ENCODE measurements at places on chromosomes 6 and 20.

DNA sequence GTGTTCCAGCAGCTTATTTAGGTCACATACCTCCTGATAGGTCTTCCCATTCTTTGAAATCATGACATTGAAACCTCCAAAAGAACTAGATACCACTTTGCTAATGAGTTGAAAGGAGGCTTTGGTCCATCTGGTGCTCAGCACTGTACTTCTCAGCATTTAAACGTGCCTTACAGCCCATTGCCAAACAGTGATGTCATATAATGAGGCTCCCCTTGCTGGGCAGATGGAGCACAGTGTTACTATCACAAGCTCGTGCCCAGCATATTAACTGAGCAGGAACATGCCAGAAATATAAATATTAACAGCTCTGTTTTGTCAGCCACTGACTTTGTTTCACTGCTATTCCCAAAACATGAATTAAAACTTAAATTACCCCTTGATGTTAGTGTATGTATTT is 25.5 kb upstream of the MAPK13 start:
- DNase-seq = no peak

GRCh38 chr20:50366270-50367103 is 143.7 kb upstream of the PTPN1 start:
- no peak for DNase-seq

DNA sequence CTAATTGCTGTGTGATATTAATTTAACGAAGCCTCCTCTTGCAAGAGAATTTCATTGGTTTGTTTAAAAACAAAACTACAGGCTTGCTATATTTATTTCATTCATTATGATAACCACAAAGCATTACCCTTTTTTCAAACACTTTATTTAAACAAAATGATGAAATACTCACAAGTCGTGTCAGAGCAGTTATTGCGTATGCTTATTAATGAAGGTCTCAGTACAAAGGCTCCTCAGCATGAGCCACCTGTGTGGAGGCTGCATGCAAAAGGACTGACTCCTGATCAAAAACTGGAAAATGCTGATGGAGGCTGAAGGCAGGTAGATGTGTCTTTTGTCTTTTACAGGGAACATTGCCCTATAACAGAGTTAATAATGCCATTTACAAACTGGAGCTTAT is 130.5 kb downstream of the CRYBG1 start:
- DNase-seq = no peak

DNA sequence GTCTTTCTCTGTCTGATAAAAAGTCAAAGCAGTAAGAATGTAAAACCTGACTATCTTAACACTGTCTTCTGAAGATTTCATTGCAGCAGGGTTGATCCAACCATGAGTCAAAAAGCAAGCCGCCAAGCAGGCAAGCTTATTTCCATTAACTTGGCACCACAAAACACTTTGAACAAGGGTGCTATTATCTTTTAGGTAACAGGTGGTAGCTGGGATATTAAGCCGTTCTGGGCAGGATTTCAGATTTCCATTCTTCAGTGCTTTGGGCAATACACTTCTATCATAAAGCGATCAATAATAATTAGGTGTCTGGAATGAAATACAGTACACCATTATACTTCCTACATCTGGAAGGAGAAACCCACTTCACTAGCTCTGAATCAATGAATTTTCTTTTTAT is 181.9 kb downstream of the TBC1D7 start:
- DNase-seq = no peak

DNA sequence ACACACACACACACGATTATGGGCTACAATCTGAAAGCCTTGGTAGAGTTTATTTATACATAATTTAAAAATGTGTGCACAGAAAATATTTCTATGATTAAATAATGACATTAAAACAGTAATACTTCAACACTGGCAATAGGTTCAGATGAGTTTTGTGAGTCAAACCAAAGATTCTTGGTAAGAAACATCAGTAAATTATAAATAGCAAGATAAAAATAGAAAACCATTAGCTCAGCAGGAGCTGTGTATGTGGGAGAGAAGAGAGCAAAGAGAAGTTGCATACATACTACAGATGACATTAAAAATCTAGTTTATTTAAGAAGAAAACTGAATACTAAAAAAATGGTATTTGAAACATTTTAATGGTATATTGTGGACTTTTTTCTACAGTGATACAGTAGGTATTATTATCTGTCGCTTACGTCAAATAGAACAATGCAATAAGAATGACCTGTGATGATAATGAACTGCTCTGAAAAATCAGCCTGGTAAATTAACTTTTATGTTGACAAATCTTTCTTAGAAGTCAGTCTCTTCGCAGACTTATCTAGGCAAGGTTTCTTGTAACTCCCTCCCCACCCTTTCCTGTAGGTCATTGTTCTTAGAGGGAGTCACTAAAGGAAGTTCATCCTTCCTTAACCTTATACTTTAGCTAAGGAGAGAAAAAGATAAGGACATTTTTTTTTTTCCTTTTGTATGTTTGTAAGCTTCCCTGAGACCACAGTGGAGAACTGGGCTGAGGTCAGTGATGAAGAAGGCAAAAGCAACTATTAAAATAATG is 149.3 kb downstream of the GJA1 start:
- DNase-seq = no peak

GRCh38 chr6:161010418-161010817 is 18.8 kb downstream of the MAP3K4 start:
- DNase-seq = no peak

DNA sequence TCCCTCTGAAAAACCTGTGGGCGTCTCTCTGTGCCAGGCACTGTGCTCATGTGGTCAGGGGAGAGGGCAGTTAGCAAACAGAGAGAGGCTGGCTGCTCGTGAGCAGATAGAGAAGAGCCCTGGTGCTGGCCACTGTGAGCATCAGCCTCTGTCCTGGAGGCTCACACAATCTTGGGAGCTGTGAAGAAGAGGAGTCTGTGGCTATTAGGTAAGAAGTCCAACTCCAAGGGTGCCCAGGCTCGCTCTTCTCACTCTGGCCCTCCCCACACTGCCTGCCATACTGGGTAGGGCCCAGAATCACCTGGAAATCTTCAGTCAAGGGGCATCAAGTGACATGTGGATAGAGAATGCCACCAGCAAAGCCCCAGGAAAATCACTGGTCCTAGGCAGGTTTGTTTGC is 14.1 kb downstream of the SCML4 start:
- no peak for DNase-seq

GRCh38 chr6:106160189-106160588 is 74.1 kb downstream of the PRDM1 start:
- DNase-seq = no peak

DNA sequence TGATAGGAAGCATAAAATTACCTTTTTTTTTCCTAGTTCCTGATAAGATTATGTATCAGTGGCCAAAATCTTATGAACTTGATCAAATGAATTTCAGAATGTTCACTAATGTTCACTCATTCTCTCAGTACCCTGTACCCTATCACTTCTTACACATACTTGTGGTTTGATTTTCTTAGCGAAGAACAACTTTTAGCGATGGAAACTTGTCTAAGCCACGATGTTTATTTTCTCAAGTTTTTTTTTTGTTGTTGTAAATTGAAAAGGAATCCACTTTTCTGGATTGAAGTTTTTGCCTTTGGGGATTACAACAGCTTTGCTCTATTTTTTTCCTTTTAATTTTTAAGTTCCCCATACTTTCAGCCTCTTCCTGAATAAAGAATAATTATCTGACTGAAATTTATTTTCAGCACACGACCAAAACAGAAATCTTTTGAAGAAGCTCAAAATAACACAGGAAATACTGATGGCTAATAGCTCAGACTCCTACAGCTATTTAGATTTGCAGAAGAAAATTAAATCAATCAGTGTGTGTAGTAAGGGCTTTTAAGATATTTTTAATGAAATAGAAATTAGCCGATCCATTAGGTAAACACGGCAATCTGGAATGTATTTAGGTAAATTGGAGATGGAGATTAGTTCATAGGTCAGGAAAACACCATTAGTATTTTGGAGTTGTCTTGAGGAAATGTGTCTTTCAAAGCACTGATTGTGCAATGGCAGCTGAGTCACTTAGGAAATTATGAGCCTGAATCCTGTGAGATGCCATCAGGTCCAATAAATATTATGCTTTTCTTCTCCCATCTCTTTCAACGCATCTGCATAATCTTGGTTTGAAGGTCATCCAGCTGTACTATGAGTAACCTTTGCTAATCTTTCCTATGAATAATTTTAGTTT is 217.5 kb downstream of the GJA1 start:
- no peak for DNase-seq

GRCh38 chr6:53340536-53340935 is 8.2 kb downstream of the ELOVL5 start:
- no peak for DNase-seq

GRCh38 chr6:126764671-126765070 is 353.8 kb upstream of the RSPO3 start:
- no peak for DNase-seq

DNA sequence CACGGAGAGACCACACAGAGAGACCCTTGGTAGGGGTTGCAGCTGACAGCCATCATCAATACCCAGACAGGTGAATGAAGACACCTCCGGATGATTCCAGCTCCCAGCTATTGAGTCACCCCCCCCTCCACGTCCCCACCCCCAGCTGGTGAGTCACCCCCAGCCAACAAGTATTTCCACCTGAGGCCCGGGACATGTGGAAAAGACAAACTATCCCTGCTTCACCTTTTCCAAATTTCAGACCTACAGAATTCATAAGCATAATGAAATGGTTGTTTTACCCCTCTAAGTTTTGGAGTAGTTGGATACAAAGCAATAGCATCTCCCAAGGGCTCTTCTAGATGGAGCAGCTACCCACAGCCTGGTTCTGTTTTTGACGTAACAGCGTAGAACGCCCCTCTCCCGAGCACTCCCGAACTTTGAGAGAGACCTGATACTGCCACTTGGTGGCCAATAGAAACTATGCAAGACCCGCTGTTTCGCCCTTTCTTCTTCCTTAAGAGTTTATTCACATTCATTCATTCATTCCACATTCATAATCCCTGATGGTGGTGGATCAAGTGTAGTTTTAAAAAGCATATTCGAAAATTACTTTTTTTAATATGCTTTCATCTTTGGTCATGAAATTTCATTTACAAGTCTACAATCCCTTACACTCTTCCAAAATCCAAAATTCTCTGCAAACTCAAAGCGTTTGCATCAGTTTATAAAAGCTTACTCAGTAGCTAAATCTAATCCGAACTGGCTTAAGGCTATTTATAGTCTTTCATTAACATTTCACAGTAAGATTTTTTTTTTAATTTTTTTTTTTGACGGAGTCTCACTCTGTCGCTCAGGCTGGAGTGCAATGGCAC is 15.1 kb upstream of the PPP1R16B start:
- DNase-seq = peak; percentile 17

DNA sequence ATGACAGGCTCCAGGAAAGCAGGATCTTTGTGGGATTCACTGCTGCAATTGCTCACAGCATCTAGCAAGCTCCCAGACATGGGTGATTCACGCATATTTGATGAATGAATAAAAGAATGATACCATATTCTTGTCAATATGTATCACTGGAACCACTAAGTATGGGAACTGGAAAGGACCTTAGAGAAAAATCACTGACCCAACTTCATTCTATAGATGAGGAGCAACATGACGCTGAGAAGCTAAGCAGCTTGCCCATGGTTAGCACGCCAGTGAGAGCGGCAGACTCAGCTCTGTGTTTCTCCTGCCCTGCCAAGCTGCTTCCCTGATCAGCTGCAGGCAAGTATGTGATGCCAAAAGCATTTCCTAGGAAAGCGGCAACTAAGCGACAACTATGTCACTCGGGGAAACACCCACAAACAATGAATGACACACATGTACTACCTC is 66.8 kb downstream of the PPP1R3G start:
- no peak for DNase-seq

DNA sequence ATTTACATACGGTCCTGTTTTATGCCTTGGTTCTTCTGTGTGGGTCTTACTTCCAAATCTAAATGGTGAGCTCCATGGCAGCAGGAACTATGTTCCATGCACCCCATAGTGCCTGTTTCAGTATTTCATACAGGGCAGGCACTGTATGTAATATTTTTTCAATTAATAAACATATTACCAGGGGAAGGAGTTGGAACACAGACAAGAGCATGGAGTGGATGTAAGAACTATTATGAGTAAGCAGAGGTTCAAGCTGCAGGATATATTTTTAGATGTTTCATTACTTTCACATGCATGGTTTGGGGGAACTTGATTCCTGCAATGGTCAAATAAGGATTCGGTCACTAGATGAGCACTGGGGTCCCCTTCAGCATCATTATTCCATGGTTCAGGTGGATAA is 108.3 kb downstream of the KIF13A start:
- no peak for DNase-seq

DNA sequence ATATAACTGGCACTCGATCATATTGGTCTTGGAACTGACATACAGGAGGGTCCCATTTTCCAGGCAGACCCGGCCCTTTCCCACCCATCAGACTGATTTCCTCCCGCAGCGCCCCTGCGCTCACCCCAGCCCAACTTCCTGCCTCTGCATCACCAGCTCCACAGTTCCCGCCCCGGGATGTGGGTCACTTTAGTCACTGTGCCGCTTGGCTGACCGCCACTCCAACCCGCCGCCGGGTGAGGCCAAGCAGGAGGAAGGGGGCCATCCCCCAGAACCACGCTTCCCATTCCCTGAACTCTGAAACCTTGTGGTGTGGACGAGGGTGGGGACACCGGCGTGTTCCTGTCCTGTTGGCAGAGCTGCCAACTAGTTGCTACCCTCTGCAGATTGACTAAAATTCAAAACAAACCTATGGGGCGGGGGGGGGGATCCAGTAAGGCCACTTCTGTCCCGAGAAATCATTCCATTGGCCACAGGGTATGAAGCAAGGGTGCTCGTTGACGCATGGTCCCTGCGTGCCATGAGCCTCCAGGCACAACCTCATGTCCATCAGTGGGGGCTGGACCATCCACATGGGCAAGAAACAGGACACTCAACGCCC is 12.3 kb downstream of the TGM2 start:
- no peak for DNase-seq

DNA sequence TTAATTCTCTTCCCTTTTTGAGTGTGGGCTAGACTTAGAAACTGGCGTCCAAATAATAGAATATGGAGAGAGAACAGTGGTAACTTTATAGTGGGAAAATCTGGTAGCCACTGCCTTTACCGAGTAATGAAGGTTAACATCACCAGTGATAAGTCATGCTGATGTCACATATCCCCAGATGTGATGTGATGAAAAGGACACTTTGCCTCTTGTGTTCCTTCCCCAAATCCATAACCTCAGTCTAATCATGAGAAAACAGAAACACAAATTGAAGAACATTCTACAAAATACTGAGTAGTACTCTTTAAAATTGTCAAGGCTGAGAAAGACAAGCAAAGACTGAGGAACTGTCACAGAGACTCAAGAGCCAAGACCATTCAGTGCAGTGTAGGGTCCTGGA is 17.8 kb downstream of the ANKS1A start:
- DNase-seq = no peak

GRCh38 chr6:52671676-52672075 is 763 bp downstream of the TMEM14A start:
- no peak for DNase-seq

Measured in activated T-helper 1 cell treated with Interleukin-2 at 50 U/mL for 16 hours (primary cell).